ENCODE measurements at places on chromosomes 5 and 9. TPM values are rescaled to one million over a fixed set of nuclear protein-coding genes. Genes with fewer than 3 reads are reported as not detected.

Gene SLC27A6
- polyA plus RNA-seq = 0.61 TPM

Gene RASGRF2
- polyA plus RNA-seq = 1.1 TPM

Gene CDC20B
- not detected for polyA plus RNA-seq

Gene CD72
- polyA plus RNA-seq = 3.5 TPM

Gene LCN2
- 46.8 TPM for polyA plus RNA-seq
